Ovary (tissue), 10 donors: ENCODE measurements at places on chromosomes 2 and 18. TPM values are rescaled to one million over a fixed set of nuclear protein-coding genes. Genes with fewer than 3 reads are reported as not detected.

DNA sequence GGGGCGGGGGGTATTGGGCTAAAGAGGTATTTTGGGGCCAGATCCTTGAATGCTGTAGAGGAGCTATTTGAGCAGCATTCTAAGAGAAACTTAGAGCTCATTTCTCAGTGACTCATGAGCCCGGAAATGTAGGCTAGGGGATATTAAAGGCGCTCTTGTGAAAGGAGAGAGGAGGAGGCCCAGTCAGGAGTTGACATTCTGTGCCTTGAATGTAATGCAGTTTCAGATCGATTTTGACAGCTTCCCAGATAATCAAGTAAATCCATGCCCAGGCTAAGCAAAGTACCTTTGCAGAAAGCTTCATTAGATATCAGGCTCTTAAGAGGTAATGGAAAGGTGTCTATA is 1.5 kb downstream of the CAB39 start:
- no peaks in the 10 kb centered on the region for H3K27me3 ChIP-seq
- DNase-seq: no peak
- no peaks in the 10 kb centered on the region for H3K36me3 ChIP-seq
- peak overlapping the region; percentile 94 for H3K4me3 ChIP-seq
- peaks cover 8% of the 10 kb centered on the region for H3K4me1 ChIP-seq
- peak overlapping the region; percentile 80 for H3K27ac ChIP-seq

DNA sequence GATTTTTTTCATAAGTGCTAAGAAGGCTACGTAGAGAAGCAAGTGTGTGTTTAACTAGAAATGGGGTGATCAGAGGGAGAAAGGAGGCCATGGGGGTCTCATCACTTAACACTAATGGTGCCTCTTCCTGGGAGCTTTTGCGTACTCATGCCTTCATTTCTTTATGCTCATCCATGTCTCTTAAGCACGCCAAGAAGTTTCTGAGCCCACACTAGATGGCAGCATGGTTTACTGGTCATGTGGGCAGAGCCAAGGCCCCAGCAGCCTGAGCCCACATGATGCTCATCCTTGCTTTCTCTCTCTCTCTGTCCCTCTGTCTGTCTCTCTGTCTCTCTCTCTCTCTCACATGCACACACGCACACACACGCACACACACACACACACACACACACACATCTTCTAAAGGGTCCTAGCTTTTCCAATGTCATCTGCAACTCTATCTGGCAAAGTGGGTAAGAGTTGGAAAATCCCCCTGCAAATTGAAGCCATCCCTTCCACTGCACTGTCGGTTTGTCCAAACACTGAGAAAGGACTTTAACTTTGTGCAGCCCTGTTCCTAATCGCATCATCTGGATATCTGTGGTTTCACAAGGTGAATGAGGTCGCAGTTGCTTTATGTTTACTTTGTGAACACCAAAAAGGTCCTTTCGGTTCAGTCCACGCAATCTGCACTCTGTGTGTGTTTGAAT is 137.1 kb upstream of the CCDC68 start:
- DNase-seq: peak; percentile 38
- H3K36me3 ChIP-seq: no peaks in the 10 kb centered on the region
- no peak overlapping the region for H3K4me3 ChIP-seq

The POTEJ gene
- total RNA-seq: 0.12 TPM

DNA sequence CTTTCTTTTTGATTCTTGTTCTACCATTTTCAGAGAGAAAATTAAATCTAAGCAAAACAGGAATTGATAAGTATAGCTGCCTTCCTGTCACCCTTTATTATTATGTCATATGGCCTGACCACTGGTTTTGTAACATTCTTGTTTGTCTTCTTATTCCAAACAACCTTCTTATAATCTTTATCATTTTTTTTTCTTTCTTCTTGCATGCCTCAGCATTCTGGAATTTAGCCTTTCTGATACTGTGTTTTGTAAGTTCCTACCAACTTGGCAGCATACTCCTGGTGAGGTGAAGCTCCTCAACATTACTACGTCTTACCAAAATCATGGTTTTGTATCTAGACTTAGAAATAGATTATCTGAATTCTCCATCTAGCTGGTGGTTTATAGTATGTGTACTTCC is 199.2 kb downstream of the CAMKMT start:
- H3K27me3 ChIP-seq: no peaks in the 10 kb centered on the region
- no peak overlapping the region for H3K27ac ChIP-seq
- no peak overlapping the region for H3K4me3 ChIP-seq
- DNase-seq: no peak

DNA sequence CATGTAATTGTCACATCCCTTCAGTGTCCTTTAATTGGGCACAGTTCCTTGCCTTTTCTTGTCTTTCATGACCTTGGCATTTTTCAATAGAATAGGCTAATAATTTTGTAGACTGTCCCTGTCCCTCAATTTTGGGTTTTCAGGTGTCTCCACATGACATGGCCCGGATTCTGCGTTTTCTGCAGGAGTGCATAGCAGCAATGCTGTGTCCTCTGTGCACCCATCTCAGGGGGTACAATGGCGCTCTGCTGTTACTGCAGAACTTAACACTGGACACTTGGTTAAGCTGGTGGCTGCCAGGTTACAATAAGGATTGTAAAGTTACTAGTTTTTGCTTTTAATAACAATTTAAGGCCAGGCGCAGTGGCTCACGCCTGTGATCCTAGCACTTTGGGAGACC is 51.3 kb downstream of the INPP5D start:
- no peak overlapping the region for H3K4me3 ChIP-seq
- no peak for DNase-seq
- H3K4me1 ChIP-seq: no peaks in the 10 kb centered on the region
- H3K27me3 ChIP-seq: no peaks in the 10 kb centered on the region
- no peaks in the 10 kb centered on the region for H3K36me3 ChIP-seq
- H3K27ac ChIP-seq: no peak overlapping the region

DNA sequence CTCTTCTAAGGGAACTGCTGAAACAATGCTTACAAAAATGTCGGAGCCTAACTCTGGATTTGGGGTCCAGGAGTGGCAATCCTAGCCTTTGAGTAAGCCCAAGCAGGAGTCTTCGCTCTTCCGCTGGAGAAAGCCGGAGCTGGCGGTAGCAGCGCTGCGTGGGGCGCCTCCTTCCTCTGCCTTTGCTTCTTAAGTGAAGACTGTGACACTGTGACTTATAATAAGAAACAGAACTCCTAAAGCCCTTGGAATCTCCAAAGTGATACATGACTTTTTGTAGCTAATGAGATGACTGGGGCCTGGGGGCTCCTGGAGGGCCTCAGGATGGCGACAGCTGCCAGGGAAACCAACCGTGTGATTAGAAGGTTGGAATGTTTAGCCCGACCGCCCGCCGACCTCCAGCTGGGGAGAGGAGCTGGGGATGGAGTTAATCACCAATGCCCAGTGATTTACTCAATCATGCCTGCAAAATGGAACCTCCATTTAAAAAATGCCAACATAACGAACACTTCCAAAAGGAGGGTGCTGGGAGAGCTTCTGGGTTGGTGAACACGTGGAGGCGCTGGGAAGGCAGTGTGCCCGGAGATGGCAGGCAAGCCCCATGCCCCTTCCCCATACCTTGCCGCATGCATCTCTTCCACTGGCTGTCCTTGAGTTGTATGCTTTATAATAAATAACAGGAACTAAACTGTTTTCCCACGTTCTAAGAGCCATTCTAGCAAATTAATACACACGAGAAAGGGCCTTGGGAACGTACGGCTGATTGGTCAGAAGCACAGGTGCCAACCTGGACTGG is 29.0 kb upstream of the MAL start:
- H3K4me3 ChIP-seq: no peak overlapping the region
- no peaks in the 10 kb centered on the region for H3K27me3 ChIP-seq
- H3K27ac ChIP-seq: no peak overlapping the region
- H3K36me3 ChIP-seq: no peaks in the 10 kb centered on the region
- no peaks in the 10 kb centered on the region for H3K4me1 ChIP-seq

- no peak overlapping the region for H3K27ac ChIP-seq
- H3K4me1 ChIP-seq: peaks cover 1% of the 10 kb centered on the region
- no peak for DNase-seq
Observed at GRCh38 chr2:143968860-143969259, 551.1 kb downstream of the ZEB2 start.
